Hematopoietic multipotent progenitor cell treated with erythropoietin and hydrocortisone succinate and interleukin-3 and kit ligand, for 4 days (in vitro differentiated cells): ENCODE measurements at places on chromosomes 4 and X.

GRCh38 chr4:169765835-169766234, 8.1 kb upstream of the HPF1 start:
- no peak for DNase-seq

DNA sequence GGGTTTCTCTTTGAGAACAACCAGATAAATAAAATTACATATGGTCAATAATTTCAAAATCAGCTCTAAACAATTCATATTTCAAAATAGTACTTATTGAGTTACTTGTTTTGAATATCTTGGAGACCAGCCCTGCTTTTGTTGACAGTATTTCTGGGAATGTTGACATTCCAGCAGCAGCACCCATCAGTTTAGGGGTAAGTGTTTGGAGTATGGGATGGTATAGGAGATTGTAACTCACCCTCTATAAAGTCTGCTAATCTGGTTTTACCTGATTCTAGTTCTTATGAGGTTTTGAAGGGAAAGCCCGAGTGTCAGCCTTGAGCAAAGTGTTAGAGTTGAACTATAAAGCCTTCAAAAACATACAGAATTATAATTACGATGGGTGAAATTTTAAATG, 139.2 kb upstream of the ANKRD50 start:
- no peak for DNase-seq

GRCh38 chrX:50152456-50152855, 48.4 kb downstream of the AKAP4 start:
- no peak for DNase-seq

DNA sequence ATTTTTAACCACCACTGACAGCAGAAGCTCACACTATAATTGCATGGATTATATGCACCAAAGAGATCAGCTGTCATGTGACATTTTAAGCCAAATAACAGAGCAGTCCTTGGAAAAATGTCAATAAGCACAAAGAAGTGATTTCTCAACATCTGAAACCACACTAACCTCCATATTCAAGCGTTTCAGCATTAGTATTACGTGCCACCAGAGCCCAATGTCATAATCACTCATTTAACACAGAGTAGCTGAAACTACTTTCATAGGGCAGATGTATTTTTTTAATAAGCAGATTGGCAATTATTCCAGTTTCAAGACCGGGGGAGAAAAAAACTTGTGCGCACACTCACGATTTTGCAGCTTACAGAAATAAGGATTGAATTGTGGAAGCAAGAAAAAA, 76.6 kb downstream of the SH3KBP1 start:
- DNase-seq, result peak; percentile 64

- no peak for DNase-seq
Measured at GRCh38 chr4:145845118-145845517, 93.5 kb downstream of the ZNF827 start.

DNA sequence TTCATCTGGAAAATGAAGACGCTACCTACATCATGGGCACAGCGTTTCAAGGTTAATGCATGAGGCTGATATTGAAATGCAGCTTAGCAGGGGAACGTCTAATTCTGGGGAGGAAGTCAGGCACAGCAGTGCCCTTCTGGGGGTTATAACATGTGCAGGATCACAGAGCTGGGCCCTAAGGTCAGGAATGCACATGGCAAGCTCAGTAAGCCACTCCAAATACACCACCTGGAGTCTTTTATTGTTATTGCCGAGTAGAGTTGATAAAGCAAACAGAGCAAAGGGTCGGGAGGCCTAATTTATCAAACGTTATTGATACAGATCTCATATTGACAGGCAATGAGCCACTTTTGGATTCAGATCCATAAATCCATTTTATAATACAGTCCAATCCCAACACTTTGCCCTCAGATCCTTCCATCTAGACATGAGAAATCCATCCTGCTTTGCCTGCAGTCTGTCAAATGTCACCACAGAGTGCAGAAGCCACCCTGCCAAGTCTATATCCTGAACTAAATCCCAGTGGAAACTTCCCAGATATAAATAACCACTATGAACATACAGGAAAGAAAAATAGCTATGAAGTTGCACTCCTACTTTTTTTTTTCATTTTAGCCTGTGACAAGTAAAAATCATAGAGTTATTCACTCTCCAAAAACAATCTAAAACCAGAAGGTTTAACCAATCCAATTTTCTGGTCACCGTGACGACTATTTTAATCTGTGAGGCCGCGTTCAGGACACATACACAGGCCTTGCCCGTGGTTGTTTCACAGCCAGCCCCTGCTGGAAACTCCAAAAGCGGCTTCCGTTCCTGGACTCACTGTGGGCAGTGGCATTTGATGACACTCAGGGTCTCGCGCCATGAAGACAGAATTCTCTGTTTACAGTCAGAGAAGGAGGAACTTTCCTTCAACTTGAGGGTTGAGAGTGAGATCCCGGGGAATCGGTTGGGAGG, 335.4 kb downstream of the DHX15 start:
- no peak for DNase-seq

DNA sequence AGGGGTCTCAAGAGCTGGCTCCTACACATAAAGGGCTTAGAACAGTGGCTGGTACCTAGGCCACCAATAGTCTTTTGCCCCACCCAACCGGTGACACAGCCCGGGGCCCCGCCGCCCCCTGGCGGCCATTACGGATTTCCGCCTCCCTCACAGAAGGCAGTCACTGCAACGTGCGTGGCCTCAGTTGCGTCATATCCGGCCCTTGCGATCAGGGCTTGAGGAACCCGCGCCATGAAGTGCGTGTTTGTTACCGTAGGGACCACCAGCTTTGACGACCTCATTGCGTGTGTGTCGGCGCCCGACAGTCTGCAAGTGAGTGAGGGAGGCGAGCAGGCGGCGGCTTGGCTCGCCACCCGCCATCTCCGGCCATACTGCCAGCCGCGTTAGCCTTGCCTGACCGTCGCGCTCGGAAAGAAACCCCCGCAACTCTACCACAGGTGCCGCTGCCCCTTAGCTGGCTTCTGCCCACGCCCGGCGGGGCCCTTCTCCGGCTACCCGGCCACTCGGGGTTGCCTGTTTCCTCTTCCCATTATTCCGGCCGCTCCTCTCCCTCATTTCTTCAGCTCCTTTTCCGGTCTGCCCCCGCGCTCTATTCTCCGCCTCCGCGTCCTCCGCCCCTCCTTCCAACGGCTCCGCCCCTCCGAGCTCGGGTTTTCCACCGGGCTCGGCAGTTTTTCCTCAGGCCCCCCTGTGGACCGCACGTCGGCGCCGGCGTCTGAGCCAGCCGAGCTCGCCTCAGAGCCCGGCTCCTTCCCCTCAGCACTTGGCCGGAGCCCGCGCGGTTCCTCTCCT, at the start of gene ALG13:
Gene ALG13, plus strand, starts transcription at position 183 of the 792 bp plus-strand sequence. Its CDS starts 49 bp downstream, at position 232.
- peak; percentile 94 for DNase-seq

DNA sequence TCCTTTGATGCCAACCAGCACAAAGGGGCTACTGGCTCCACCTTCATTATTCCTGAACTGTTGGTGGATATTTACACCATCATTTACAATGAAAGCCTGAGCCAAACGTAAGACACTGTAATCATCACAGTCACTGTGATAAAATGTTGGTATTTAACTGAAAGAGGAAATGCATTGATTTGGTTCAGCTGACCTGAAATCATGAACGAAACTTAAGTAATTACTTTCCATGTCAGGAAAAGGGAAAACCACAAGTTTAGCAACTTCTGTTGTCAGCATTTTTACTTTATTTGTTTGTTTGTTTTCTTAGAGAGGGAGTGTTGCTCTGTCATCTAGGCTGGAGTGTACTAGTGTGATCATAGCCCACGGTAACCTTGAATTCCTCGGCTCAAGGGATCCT, 247.8 kb upstream of the FAM47A start:
- no peak for DNase-seq

- no peak for DNase-seq
Measured at GRCh38 chr4:182929296-182929695, 12.1 kb upstream of the DCTD start.

GRCh38 chrX:116009346-116009745, 161.2 kb upstream of the AGTR2 start:
- no peak for DNase-seq

DNA sequence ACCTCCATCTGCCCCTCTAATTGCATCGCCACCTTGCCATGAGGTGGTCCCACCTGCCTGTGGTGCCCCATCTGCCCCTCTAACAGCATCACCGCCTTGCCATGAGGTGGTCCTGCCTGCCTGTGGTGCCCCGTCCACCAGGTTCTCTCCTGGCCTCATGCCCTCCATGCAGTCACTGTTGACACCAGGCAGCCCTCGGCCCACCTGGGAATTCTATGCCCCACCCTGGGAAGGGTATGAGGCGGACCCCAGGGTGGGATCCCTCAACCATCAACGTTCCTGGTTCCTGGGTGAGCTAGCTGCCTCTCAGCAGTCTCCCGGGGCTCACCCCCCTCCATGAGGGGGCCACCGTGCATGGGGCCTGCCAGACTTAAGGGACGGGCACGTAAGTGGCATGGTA, 38.9 kb downstream of the ACOX3 start:
- DNase-seq, result no peak

DNA sequence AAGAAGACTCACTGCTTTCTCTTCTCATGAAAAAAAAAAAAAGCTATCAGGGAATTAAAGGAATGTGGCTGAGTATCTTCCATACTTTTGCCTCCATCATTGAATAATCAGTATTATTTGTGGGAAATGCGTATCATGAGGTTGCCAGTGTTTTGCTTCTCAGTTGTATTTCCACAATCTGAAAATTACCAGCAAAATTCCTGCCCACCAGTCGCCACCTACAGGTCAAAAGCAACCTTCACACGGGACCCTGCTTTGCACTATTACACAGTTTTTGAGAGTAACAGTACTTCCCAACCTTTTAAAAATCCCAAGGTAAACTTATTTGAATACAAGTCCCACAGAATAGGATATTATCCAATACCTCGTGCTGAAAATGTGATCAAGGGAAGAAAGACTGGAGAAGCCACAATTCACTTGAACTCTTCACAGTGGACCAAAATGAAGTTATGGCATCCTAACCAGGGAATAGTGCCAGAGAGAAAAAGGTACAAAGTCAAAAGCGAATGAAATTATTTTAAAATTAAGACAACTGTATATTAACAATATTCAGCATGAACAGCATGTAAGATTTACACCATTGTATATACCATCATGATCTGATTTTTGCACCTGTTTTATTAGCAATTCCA, 30.4 kb downstream of the PGRMC1 start:
- peak; percentile 41 for DNase-seq

DNA sequence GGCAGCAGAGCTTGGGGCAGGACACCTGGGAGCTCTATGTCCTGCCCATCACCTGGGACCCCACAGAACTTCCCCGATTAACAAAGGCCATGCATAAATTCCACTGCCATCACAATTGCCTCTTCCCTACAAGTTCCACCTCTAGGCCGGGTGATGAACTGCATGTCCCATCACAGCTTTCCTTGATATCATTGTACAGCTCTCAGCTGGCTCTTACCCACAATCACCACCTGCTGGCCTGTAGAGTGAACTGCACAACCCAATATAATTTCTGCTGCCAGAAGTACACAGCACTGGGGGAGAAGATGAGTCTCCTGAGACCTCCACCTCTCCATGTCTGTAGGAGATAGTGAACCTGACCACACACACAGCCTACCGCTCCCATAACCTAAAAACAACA, 285.0 kb upstream of the AADAT start:
- peak; percentile 71 for DNase-seq
